ENCODE measurements at places on chromosomes 11 and 22.

GRCh38 chr11:132464939-132465338 is 1067.4 kb downstream of the OPCML start:
- DNase-seq, result no peak

- no peak for DNase-seq
These were observed 6.0 kb downstream of the BMAL1 start for GRCh38 chr11:13283636-13284035.

DNA sequence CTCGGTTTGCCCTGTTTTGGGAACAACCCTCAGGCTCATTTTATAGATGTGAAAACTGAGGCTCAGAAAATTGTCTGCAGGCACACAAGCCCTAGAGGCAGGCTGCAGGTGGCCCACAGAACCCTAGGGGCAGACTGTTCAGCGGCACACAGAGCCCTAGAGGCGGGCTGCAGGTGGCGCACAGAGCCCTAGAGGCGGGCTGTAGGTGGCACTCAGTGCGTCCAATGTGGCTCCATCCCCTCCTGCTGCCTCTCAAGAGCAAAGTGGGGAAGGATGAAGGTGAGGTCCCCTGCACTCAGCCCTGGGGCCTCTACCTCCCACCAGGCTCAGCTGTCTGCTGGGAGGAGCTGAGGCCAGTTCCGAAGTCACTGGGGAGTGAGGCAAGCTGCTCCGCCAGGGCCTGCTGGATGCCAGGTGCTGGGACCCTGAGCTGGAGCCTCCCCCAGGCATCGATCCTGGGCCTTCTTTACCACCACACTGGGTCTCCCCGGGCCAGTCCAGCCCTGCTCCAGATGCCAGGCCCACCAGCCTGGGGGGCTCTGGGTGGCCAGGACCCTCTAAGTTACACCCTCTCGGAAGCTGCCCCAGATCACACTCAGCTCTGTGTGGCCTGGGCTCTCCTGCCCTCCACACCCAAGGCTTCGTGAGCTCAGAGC is 2.3 kb downstream of the ACY3 start:
- peak; percentile 75 for DNase-seq

DNA sequence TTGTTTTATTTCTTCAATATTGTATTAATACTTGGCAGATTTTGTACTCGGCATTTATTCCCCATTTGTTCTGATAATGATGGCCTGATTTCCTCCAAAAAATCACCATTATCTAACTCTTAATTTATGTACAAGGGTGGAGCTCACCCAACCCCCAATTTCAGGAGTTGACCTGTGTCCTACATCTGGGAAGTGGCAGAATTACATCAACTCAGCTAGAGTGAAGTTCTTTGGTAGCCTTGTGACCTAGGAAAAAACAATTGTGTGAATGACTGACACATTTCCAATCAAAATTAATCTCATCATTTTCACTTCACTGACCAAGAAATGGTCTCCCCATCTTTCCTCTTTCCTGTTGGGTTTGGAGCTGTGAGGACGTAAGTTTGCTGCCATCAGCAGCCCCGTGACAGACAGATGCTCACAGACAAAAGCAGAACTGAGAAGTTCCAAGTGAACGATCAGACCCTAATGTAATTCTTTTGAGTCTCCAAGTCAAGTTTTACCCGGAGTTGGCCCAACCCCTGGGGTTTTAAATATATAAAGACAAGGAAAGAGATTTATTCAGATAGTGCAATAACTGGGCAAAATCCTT is 16.6 kb upstream of the MS4A6E start:
- DNase-seq, result no peak

DNA sequence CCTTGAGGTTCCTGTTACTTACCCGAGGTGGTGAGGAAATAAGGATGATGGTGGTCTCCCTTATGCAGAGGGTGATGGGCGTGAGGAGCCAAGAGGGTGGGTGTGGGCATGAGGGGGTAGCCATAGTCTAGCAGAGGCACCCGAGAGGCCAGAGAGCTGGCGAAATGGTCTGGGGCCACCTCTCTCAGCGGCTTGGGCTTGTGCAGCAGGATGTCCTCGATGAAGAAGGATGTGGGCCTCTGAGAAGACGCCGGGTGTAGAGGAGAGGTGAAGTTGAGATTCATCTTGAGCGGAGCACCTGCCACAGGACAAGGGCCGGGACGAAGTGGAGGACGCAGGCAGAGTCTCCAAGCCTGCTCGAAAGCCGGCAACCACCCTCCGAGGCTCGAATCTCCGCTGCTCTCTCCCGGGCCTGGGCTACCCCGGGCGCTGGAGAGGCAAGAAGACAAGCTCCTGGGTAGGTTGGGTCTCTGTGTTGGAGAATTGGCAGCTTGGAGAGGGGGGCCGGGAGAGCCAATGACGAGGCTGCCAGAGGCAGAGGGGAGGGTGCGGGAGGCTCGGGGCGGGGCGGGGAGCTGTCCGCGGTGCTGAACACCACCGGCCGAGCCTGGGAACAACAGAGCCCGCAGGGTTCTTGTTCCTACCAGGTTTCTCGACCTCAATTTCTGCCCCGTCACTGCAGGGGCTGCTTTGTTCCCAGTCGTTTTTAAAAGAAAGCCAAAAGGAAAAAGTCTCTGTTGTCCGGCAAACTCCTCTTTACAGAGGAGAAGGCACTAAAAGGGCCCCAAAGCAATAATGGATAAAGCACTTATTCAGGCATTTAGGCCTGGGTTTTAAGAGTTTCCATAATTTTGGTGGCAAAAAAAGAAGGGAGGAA is at the start of gene BSX:
TSS of gene BSX (minus strand) at position 447 of the 877 bp plus-strand sequence. CDS start at position 284, 163 bp downstream.
- peak; percentile 73 for DNase-seq

DNA sequence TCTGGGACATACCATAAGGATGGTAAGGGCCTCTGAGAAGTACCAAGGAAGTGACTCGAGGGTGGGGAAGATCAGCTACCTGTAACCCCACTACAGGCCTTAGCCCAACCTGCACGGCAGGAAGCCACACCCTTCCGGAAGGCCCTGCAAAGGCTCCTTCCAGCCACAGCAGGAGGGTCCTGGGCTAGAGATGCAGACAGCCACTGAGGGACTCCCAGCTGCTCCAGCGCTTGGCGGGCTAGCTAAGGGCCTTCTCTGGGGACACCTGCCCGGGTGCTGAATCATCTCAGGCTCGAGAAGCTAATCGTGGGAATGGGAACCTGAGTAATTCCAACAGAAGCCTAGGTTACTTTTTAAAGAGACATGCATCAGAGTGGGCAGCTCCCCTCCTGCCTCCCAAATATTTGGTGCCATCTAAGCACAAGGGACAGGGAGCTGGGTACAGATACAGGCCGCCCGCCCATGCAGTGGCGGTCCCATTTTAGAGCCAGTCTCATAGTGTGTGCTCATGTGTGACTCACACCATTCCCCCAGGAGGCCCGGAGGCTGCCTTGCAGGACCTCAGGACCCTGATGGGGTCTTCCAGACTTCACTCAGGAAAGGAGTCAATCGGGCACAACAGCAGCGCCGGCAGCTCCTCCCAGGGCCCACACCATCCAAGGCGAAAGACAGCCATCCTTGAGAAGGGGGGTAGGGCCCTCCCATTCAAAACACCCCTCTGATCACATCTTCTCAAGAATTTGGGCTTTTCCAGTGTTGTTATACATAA is 8.0 kb downstream of the MYH9 start:
- DNase-seq, result no peak

- DNase-seq, result no peak
These were observed 4.2 kb upstream of the ANO1 start for GRCh38 chr11:70073871-70074371.

GRCh38 chr11:95455228-95455970 is 224.4 kb upstream of the SESN3 start:
- DNase-seq, result no peak

DNA sequence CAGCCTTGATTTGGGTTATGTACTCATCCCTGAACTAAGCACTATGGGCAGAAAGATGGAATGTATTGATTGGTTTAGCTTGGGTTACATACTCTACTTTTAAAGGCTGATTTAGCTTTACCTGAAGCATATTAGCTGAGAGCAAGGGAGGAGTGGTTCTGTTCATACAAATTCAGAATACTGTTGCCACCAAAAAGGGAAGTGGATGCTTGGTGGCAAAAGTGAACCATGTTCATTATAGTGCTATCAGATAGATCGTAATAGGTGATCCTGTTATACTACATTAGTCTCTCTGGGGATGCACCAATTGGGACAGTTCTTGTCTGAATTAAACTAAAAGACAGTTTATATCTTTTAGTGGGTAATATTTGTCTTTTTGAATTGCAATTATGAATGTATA is 44.5 kb upstream of the RRM1 start:
- DNase-seq, result no peak

GRCh38 chr11:26247340-26247739 is 84.6 kb upstream of the ANO3 start:
- DNase-seq, result no peak

DNA sequence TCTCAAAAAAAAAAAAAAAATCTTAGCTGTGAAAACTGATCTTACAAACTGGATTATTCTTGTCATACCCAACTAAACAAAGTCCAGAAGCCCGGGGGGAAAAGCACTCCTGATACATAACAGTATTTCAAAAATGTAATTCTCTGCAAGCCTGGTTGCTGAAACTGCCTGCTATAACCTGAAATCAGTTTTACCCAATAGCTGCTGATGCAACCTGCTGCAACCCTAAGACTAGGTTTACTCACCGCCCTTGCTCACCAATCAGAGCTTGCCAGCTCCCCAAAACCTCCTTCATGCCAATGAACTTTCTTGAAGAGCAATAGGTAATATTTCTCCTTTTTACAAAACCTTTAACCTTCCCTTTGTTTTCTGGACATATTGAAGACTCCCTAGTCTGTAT is 12.4 kb downstream of the FGF19 start:
- no peak for DNase-seq

DNA sequence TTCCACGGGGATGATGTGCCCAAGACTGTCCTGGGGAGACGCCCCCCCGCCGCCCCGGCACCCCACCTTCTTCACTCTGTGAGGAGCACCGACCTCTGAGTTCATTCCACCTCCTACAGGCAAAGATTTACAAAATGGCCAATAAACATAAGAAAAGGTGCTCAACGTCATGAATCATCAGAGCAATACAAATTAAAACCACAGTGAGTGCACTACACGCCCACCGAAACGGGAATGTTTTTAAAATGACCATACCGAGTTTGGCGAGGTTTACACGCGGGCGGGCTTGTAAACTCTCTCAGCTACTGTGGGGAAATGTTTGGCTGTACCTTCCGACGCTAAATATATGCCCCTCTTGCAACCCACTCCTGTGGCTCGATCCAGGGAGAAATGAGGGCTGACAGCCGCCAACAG is 7.9 kb downstream of the NPTXR start:
- no peak for DNase-seq

GRCh38 chr11:27118371-27118770 is 77.8 kb downstream of the BBOX1 start:
- no peak for DNase-seq

- no peak for DNase-seq
These were observed 8.7 kb downstream of the OR52A5 start for GRCh38 chr11:5129457-5129877.

- no peak for DNase-seq
These were observed 979.7 kb upstream of the FAT3 start for GRCh38 chr11:91244912-91245311.

DNA sequence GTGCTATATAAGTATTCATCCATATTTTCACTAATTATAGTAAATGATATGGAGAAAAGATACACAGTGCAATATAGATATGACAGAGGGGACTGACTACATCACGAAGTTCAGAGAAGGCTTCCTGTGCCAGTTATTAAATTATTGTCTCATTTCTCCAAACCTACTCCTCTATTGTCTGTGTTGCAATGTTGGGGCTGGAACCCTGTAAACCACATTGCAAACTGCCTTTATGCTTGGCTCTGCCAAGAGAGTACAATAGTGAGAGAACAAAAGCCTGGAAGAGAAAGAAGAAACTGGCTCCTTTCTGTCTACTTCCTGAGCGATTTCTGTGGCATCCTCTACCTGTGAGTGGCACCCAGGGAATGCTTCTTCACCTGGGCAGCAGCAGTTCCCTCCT is 46.4 kb downstream of the ME3 start:
- no peak for DNase-seq

Measured in activated CD4-positive, alpha-beta T cell treated with anti-CD3 and anti-CD28 coated beads for 48 hours (primary cell).